ENCODE measurements at places on chromosomes 5 and 9. TPM values are rescaled to one million over a fixed set of nuclear protein-coding genes. Genes with fewer than 3 reads are reported as not detected.

DNA sequence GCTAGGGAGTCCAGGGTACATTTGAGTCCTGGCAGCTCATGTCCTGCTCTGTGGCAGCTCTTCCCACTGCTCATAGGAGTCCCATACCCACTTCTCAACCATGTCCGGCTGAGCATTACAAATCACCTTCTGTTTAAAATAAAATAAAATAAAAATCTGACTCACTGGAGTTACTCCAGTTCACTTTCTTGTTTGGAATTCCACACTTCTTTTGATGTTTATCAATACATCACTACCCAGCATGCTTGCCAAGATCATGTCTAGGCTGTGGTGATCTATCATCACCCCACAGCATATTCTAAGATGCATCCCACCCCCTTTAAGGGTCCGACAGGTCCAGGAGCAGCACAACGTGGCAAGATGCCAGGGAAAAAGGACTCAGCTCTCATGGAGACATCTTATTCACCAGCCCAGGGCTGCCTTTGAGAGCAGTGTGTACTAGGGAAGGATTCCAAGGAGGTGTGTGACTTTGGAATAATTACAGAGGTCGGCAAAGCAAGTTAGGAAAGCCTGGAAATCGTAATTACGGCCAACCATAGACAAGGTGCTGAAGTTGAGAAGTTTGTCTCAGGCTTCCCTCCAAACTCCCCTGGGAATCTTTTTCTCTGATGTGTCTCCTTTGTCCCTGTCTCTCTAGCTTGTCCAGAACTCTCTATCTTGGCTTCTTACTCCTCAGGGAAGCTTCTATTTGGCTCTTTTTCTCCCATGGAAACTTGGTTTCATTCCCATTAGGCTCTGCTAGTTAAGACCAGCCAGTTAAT is 111.4 kb upstream of the SLC1A3 start:
- DNase-seq = no peak

DNA sequence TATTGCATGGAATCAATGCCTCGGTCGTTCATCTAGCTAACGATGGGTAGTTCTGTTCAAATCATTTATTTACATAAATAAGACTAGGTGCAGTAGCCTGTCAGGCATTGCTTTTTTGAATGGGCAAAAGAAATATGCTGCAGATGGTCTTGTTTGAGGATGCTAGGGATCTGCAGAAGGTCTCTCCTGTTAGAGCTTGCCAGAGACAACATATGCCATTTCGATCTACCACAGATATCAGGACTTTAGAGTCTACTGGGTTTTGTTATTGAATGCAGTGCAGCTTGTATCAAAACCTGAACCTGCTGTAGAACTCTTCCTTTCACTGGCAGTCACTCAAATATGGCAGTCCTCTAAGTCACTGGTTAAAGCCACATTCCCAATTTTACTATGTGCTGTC is 381.1 kb upstream of the CDH10 start:
- no peak for DNase-seq

DNA sequence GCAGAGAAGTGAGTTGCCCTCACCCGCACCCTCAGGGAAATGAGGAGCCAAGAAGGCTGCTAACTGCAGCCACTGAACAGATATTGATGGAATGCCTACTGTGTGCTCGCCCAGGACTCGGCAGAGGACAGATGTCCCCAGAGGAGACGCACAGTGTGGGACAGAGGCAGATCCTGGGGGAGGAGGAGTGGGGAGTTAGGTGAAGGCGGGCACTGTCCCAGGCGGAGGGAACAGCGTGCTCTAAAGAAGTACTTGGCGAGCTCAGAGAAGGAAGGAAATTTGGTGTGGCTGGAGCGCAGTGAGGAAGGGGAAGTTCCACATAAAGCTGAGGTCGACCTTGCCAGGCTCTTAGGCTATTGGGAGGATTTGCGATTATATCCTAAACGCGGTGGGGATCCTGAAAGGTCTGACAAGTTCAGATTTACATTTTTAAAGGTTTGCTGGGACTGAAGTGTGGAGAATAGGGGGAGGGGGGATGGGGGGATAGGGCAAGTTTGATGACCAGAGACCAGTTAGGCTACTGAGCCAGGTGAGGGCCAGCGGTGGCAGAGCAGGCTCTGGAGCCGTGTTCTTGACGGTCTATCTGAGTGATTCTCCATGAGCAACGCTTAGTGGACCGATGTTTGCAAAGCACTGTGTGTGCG is 23.6 kb upstream of the CERCAM start:
- peak; percentile 44 for DNase-seq

DNA sequence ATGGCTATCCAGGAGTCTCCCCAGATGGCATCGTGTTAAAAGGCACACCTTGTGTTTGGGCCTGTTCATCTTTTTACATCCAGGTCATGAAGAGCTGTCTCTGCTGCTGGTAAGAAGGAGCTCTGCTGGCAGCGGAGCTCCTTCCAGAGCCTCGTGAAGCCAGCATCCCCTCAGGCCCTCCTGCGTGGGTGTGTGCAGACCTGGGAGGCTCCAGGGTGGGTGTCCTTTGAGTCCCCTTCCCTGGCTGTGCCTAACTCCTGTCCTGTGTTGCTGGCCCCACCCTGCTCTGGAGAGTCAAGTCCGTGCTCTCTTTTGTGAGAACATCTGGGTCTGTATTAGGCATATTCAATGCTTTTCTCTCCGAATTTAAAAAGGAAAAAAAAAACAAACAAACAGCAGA is 149.6 kb upstream of the IRX2 start:
- no peak for DNase-seq

- no peak for DNase-seq
Observed at GRCh38 chr5:146584750-146585149, 68.8 kb upstream of the GPR151 start.

DNA sequence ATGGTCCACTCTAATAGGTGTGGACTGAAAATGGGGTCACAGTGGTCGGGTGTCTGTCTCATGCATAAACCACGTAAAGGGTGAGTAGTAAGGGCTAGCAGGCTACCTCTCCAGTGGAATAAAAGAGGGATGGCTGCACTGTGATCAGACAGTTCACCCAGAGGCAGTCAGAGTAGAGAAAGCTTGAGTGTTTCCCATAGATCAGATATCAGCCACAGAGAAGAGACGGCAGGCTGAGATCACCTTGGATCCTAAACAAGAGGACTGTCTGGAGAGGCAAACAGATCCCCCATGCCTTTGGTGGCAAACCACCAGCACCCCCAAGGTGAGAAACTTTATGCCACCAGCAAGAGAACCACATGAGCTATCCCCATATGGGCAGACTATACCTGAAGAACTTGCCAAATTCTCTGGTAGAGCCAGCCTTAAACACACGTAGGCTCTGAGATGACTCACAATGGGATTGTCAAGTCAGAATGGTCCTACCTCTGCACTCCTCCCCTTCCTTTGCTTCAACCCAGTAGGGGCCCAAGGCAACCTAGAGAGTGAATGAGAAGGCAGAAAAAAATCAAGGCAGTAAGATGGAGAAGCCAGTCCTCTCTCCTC is 205.2 kb upstream of the MAP3K1 start:
- DNase-seq = no peak

DNA sequence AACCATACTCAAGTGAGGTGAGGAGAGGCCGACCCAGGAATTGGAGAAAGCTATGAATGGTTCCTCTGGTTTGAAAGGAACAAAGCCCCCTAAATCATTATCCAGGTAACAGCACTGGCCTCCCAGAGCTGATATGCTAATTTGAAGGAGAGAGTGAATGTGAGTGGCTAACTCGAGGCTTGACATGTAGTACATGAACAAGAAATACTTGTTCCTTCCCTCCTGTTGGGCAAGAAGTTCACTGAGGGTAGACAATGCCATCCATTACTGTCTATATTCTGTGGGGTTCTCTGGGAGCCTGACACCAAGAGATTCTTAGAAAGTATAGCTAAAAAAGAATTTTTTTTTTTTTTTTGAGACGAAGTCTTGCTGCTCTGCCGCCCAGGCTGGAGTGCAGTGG is 32.5 kb upstream of the ZNF354A start:
- no peak for DNase-seq

- peak; percentile 47 for DNase-seq
Observed at GRCh38 chr5:178839319-178839704, 20.4 kb upstream of the ZNF354B start.

- peak; percentile 34 for DNase-seq
Observed at GRCh38 chr9:91949392-91949945, 559 bp downstream of the ROR2 start.

DNA sequence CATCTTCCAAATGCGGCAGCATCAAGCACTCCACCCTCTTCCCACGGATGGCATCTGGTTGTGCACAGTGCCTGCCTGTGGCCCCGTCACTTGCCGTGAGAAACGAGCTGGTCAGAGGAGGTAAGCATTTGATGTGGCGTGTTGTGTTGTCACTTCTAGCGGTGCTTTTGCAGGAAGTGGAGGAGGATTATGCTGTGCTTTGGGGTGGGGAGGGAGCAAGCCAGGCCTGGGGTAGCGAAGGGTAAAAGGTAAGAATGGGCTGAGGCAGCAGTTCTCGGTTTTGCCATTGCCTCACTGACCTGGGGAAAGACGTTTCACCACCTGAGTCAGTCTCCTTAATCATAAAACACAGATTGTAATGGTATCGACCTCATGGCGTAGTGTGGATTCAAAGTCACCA is 2.3 kb upstream of the POMT1 start:
- no peak for DNase-seq

DNA sequence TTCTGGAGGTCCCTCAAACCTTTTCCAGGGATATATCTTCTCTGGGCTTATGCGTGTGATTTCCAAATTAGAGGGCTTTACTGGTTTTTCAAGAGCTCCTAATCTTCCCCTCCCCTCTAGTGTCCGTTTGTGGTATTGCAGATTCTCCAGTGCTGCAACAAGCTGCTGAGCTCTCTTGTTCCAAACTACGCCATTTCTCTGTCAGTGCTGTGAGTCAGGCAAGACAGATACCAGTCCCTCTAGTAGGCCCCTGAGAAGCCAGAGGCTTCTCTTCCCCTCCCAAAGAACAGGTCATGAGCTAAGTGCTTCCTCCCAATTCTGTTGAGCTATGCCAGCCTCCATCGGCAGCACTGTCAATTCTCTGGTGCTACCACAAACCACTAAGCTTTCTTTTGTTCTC is 149.5 kb downstream of the FANCC start:
- peak; percentile 60 for DNase-seq

GRCh38 chr9:122402403-122402871 is 31.6 kb downstream of the PTGS1 start:
- no peak for DNase-seq

GRCh38 chr9:70060148-70060882 is 16.7 kb downstream of the MAMDC2 start:
- DNase-seq = no peak

GRCh38 chr5:113520429-113520828 is 6.9 kb downstream of the YTHDC2 start:
- no peak for DNase-seq

DNA sequence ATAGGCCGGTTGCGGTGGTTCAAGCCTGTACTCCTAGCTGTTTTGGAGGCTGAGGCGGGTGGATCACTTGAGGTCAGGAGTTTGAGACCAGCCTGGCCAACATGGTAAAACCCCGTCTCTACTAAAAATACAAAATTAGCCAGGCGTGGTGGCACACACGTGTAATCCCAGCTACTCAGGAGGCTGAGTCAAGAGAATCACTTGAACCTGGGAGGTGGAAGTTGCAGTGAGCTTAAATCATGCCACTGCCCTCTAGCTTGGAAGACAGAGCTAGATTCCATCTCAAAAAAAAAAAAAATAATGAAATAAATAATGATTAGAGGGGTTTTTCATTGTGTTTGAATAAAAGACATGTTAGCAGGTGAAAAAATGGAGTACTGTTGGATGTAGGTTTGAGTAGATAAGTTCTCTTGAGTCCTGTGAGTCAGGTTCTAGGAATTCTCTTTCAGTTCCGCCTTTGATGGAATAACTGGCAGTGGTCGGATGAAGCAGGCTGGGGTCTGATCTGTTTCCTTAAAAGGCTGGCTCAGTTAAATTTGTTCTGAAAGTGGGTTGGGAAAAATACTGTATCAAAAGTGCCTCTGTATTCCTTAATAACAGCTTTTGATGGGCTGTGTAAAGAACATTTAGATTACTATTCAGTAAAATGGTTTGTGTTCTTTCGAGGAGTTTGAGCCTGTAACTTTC is 73.2 kb downstream of the AOPEP start:
- no peak for DNase-seq

DNA sequence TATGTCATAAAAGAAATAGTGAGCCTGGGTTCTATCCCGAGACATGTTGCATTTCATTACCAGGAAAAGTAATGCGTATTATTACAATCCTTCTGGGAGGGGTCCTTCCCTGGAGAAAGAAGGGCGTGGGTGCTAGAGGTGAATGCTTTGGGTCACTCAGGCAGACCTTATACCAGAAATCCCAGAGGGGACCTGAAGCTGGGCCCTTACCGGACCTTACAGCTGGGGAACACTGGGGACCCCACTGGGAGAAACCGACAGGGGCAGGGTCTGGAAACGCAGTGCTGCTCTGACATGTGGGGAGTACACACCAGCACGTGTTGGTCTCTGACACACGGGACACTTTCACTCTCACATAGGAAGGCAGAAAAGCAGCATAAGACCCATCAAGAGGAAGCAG is 71.3 kb downstream of the LMNB1 start:
- DNase-seq = no peak

Gene OR1J2
- not detected for total RNA-seq

Gene JAKMIP2
- 0.49 TPM for total RNA-seq

Gene UCK1
- 16.4 TPM for total RNA-seq

Gene RXFP3
- total RNA-seq = not detected

Gene DRD1
- 0.10 TPM for total RNA-seq

Gene EPB41L4A
- total RNA-seq = 16.2 TPM

All from heart left ventricle (tissue), 16 donors.